ENCODE measurements at places on chromosomes 4 and X.

DNA sequence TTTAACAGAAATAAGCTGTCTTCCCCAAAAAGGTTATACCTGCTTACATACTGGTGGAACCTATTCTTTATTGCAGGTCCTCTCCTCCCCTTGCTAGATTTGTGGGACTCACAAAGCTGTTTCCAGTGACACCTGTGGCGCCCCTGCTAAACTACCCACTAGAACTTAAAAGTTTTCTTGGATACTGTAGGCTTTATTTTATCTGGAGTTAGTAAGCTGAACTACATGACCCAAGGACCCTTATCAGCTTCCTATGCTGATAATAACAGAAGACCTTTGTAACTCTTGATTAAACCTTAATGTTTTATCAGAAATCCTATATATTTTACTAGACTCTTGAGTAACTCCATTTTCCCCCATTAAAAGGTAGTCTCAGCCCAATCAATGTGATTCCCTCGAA lies 32.3 kb downstream of the CLDN2 start:
- no peak for DNase-seq

DNA sequence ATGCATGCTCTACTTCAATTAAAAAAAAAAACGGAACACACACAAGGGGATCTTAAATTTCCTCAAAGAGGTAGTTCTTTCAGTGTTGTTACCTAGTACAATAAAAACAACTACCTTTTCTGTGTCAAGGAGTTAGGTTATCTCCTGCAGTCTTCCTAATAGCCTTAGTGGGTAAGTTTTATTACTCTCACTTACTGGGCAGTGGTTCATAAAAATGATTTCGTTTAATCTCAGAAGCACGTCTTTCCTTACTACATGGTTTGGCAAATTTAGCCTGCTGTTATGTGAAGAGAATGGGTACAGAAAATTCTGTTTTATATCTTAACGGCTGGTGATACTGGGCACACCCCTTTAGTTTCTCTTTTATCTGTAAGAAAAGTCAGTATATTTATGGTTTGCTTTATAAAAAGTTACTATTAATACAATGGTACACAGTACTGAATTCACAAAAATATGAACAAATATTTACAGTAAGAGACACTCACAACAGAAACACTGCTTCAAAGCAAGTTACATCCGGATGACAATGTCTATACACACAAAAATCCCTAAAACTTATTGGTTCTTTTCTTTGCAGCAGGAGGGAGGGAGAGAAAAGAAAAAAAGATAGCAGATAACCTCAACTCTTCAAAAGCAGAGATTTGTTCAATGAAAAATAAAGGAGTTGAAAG lies 8.8 kb downstream of the ADH5 start:
- DNase-seq: no peak

GRCh38 chr4:89356086-89356485 lies 48.5 kb upstream of the GPRIN3 start:
- no peak for DNase-seq

DNA sequence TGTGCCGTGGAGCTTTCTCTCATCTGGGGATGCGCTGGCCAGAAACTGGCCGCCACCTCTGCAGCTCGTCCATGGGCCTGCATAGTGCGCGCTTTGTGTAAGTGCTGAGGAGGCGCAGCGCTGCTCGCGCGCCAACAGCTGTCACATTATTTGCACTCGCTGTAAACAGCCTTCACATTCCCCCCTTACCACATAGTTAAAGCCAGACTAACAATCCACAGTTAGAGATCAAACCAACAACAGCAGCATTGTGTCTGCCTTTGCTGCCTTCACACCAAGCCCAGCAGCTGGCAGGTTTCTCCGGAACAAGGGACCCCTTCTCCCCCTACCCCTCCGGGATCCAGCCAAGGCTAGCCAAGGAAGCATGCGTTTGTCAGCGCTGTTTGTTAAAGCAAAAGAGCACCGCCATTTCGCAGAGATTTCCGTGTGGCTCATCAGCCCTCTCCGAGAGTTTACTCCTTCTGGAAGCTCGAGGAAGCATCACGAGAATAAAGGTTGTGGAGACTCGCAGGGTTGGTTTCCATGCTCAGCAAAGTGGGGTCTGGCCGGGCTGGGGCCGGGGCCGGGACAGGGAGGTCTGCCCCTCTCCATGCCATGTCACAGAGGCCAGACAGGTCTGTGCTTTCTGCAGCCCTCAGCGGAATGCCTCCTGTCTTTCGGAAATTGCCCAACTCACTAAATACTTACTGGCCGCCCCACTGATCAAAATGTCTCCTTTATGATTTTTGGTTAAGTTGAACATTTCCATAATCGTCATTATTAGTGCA lies 11.0 kb downstream of the BCOR start:
- no peak for DNase-seq

GRCh38 chr4:185219551-185220344 lies 10.3 kb downstream of the SNX25 start:
- no peak for DNase-seq
